Activated CD8-positive, alpha-beta T cell treated with anti-CD3 and anti-CD28 coated beads for 36 hours (primary cell): ENCODE measurements at places on chromosomes 1 and 21. TPM values are rescaled to one million over a fixed set of nuclear protein-coding genes. Genes with fewer than 3 reads are reported as not detected.

GRCh38 chr21:17513214-17514123 lies 626 bp downstream of the CXADR start:
- H3K27ac ChIP-seq: no peak overlapping the region
- no peaks in the 10 kb centered on the region for H3K36me3 ChIP-seq
- peaks cover 17% of the 10 kb centered on the region for H3K4me1 ChIP-seq
- H3K4me3 ChIP-seq: peak overlapping the region; percentile 82

GRCh38 chr1:166418344-166418933 lies 251.6 kb upstream of the FAM78B start:
- DNase-seq: no peak
- no peaks in the 10 kb centered on the region for H3K4me1 ChIP-seq
- H3K4me3 ChIP-seq: no peak overlapping the region
- H3K36me3 ChIP-seq: no peaks in the 10 kb centered on the region

GRCh38 chr1:84299536-84300170 lies 1.9 kb upstream of the SAMD13 start:
- H3K27ac ChIP-seq: peak overlapping the region; percentile 86
- no peaks in the 10 kb centered on the region for H3K36me3 ChIP-seq
- DNase-seq: no peak
- H3K4me3 ChIP-seq: peak overlapping the region; percentile 79
- peaks cover 5% of the 10 kb centered on the region for H3K27me3 ChIP-seq

Gene MAEL
- not detected for total RNA-seq

Gene OR2T33
- total RNA-seq: not detected
